ENCODE measurements at places on chromosomes 3 and 15.

- no peak for DNase-seq
Measured at GRCh38 chr3:60755094-60755493, 496.2 kb downstream of the FHIT start.

DNA sequence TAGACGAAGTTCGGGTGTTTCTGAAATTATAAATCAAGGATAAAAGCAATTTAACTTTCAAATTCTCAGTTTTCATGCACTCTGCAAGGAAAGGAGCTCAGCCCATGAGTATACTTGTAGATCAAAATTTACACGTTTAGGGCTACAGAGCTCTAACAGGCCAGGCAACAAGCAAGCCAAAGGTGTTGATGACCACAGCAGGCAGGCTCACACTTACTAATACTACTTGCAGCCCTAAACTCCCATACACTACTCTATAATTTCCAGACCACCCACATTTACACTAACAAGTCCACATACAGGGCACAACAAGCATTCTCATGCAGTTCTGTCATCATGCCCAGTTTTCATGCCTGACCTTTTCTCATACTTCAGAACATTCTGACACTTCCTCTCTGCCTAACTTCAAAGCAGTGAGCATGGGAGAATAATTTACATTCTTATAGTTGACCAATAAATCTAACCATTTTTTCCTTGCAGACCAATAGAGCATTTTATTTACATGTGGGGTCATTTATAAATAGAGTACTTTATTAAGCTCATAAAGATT, 124.7 kb upstream of the FRMD4B start:
- no peak for DNase-seq

DNA sequence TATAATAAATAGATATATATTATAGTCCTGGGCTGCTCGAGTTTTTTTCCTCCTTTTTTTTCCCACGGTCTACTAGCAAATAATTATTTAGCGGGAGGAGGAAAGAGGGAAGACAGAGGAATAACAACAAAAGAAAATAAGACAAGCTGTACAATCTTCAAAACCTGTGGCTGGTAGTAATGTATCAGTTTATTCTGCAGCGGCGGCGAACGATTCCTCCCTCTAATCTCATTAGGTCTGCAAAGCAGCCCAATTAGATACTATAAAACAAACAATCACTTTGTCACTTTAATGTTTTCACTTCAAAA, 390 bp upstream of the TLE3 start:
- no peak for DNase-seq

GRCh38 chr3:157786618-157787017, 283.4 kb upstream of the VEPH1 start:
- peak; percentile 85 for DNase-seq

- no peak for DNase-seq
Measured at GRCh38 chr3:150451329-150452048, 43.4 kb downstream of the TSC22D2 start.

DNA sequence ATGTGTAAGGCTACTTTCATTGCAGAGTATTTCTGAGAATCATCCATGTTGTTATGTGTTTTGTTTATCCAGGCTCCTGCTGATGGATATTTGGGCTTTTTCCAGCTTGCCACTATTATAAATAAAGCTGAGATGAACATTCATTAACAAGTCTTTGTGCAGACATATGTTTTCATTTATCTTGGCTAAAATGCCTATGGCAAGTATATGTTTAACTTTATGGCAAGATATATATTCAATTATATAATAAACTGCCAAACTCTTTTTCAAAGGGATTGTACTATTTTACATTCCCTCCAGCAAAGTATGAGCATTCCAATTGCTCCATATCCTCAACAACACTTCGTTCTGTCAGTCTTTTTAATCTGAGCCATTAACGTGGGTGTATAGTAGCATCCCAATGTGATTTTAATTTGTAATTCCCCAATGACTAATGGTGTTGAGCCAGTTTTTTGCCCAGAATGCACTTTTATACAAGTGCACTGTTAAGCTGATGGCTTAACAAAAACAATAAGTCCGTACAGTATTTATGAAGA, 452.4 kb downstream of the SHQ1 start:
- DNase-seq = no peak

DNA sequence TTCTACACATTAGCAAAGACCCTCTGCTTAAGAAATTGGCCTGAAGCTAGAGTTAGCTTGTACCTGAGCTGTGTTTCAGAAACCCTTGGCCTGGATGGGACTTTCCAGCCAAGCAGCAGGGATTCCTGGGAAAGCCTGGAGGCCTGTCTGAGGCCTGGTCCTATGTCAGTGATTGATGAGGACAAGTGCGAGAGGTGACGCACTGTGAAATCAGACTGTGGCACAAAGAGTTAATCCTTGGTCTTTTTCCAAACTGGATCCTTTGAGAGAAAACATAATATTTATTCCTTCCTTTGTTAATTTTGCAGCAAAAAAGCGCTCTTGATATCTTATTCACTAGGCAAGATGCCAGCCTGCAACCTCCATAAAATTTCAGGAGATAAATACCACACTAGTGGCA, 225.0 kb upstream of the ATP11B start:
- peak; percentile 47 for DNase-seq

DNA sequence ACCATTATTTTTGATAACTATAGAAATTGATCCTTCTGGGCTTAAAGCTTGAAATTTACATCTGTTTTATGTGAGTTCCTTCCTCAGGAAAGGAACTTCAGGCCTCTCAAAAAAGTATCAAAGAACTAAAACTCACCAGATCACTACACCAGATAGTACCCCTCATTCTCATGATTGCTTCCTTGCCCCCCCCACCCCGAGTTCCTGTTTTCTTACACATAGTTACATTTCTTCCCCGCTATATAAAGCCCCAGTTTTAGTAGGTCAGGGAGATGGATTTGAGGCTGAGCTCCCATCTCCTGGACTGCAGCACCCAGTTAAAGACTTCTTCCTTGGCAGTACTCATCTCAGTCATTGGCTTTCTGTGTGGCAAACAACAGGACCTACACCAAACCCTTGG, 80.3 kb upstream of the HRH1 start:
- DNase-seq = no peak

GRCh38 chr3:168024537-168024941, 71.2 kb downstream of the GOLIM4 start:
- DNase-seq = peak; percentile 99

- no peak for DNase-seq
Measured at GRCh38 chr3:42504334-42505127, 2.1 kb downstream of the VIPR1 start.

GRCh38 chr3:42063888-42064287, 27.3 kb upstream of the TRAK1 start:
- peak; percentile 58 for DNase-seq

DNA sequence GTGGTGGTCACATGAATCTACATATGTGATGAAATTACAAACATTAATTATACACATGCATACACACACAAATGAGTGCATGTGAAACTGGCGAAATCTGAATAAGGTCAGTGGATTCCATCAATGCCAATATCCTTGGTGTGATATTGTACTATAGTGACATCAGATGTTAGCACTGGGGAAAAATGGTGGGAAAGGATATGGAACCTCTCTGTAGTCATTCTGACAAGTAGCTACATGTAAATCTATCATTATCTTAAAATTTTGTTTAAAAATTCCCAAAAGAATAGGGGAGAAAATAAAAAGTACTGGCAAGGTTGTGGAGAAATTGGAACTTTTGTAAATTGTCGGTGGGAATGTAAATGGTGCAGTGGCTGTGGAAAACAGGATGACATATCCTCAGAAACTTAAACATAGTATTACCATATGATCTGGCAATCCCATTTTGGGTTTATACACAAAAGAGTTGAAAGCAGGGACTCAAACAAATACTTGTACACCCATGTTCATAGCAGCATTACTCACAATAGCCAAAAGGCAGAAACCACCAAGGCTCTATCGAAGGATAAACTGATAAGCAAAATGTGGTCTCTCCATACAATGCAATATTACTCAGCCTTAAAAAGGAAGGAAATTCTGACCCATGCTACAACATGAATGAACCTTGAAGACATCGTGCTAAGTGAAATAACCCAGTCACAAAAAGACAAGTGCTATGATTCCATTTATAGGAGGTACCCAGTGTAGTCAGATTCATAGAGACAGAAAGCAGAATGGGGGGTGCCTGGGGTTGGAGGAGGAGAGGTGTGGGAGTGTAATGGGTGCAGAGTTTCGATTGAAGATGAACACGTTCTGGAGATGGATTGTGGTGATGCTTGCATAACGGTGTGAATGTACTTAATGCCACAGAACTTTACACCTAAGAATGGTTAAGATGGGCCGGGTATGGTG, 25.3 kb upstream of the HRH1 start:
- DNase-seq = peak; percentile 42

- no peak for DNase-seq
Measured at GRCh38 chr15:95119041-95119610, 887.8 kb downstream of the MCTP2 start.

- no peak for DNase-seq
Measured at GRCh38 chr3:15454965-15455364, 27.6 kb downstream of the EAF1 start.

DNA sequence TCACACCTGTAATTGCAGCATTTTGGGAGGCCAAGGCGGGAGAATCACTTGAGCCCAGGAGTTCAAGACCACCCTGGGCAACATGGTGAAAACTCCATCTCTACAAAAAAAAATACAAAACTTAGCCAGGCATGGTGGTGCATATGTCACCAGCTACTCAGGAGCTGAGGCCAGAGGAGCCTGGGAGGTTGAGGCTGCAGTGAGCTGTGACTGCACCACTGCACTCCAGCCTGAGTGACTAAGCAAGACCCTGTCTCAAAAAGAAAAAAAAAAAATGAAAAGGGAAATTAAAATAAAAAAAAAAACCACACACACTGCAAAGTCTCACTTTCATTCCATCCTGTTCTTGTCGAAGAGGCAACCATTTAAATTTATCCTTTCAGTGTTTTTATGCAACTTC, 100.8 kb upstream of the PIAS1 start:
- no peak for DNase-seq

DNA sequence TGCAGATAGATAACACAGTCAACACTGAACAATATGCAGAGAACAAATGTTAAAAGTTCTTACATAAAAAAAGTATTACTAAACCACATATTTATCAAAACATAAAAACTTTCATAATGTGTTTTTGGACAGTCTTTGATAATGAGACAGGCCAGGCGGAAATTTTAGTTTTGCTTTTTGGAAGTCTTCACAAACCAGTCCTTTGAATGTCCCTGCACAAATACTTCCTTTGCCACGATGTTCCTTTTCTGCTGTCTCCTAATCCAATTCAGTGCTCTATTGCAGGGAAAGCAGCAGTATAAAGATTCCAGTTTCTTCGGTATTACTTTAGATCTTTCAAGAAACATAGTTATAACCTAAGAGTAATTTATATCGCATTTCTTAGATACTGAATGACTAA, 135.9 kb downstream of the TBL1XR1 start:
- DNase-seq = no peak

DNA sequence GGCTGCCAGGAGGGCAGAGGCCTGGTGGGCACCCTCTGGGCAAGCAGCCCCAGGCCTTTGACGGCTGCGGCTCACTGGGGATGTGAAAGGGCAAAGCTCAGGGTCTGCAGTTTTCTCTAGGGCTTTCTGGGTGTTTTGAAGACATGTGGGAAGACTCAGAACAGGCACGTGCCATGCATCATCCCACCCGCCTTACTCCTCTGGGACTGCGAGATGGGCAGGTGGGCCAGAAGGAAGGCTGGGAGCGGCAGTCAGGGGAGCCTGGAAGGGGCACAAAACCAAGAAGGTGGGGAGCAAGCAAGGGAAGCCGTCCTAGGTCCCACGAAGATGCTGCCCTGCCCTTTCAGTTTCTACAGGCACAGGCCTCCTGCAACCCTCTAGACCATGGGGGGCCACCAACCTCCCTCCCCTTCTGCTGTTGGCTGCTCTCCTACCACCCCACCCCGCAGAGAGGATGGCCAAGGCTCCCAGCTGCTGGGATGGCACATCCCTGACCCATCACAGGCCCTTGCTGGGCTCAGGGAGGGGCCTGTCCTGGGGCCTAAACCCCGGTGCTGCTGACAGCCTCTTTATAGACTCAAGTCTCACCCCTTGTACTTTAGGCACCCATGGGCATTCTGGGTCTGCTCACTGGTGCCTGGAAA, 71.8 kb upstream of the CTSH start:
- no peak for DNase-seq

DNA sequence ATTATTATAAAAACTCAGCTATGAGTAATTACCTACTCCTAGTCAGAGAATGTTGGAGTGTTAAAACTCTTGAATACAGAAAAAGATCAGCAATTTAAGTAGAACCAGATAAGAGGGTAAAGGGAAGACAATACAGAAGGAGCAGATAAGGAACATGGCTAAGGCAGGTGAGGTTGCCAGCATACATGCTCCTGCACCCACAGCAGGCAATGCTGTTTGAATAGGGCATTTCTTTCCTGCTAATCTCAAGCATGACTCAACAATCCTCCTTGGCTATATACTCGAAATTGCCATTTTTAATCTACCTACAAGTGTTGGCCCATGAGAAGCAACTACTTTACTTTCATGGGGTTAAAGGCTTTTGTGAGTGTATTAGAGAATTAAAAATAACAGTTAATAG, 494.5 kb downstream of the DIPK2A start:
- DNase-seq = no peak

GRCh38 chr3:4984511-4984864, 5.3 kb downstream of the BHLHE40 start:
- no peak for DNase-seq

DNA sequence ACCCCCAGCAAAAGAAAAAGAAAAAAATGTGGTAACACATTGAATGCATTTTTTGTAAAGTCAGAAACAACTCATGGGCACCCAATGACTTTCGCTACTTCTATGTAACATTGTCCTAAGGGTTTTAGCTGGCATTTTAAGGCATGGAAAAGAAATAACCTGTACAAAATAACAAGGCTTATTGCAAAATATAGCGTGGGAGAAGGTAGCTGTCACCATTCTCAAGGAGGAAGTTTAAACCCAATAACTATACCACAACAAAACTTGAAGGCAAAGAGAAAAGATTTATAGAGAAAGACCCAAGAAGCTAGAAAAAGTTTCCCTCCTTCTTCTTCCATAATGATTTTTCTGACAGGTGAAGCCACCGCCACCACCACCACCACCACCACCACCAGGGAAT, 55.7 kb upstream of the ACP3 start:
- no peak for DNase-seq

DNA sequence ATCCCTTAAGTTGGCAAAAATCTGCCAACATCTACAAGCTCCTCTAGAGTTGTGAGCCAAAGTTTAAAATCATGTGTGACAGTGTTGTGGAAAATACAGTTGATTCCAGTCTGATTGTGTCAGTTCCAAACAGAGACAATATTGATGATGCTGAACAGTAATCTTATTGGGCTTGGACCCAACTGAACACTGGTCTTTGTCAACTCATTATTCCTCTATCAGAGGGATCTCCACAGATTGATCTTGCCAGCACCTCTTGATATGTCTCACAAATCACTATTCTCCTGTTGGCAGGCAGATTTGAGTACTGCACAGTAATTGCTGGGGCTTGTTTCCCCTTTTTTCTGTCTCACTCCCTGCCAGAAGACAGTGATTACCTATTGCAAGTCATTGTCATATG, 326.6 kb upstream of the DPH6 start:
- no peak for DNase-seq

- no peak for DNase-seq
Measured at GRCh38 chr3:189058071-189058470, 113.7 kb upstream of the TPRG1 start.

GRCh38 chr3:16323737-16324136, 58.7 kb downstream of the OXNAD1 start:
- no peak for DNase-seq

GRCh38 chr15:48962662-48963523, 826 bp downstream of the SHC4 start:
- DNase-seq = peak; percentile 64
